ENCODE measurements at places on chromosomes 6 and 20.

- no peak for DNase-seq
Observed at GRCh38 chr20:61645732-61646131, 393.7 kb downstream of the CDH4 start.

DNA sequence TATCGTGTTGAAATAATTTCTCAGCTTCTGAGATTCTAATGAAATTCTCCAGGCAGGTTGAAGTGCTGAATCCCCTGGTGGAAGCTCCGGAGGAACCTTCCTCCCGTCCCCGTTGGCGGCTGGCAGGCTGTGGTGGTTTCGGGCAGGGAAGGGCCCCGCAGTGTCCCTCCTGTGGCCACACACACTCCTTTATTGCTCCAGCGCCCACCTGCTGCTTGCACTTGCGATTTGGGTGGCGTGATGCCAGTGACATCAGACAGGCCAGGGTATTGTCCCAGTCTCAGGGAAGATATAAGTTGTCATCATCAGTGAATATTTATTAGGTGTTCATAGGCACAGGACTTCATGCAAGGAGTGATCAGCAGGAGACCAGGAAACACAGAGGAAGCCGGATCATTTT lies 530.4 kb downstream of the QKI start:
- no peak for DNase-seq

- DNase-seq = no peak
Observed at GRCh38 chr6:45478240-45478639, 100.5 kb upstream of the SUPT3H start.

- DNase-seq = no peak
Observed at GRCh38 chr6:68636666-68637065, 1.6 kb downstream of the ADGRB3 start.

DNA sequence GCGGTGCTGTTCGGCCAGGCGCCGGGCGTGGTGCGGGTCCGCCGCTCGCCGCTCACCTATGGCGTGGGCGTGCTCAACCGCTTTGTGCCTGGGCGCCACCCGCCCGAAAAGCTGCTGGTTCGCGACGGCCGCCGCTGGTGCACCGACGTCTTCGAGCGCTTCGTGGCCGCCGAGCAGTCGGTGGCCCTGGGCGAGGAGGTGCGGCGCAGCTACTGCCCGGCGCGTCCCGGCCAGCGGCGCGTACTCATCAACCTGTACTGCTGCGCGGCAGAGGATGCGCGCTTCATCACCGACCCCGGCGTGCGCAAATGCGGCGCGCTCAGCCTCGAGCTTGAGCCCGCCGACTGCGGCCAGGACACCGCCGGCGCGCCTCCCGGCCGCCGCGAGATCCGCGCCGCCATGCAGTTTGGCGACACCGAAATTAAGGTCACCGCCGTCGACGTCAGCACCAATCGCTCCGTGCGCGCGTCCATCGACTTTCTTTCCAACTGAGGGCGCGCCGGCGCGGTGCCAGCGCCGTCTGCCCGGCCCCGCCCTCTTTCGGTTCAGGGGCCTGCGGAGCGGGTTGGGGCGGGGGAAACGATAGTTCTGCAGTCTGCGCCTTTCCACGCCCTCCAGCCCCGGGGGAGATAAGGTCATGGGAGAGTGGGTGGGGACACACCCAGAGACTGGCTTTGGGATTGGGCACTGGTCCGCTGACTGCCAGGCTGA lies 15.7 kb downstream of the ADISSP start:
- DNase-seq = peak; percentile 68

Data from activated naive CD4-positive, alpha-beta T cell treated with Interleukin-2 at 50 U/mL for 16 hours (primary cell).